ENCODE measurements at places on chromosomes 3 and 15. TPM values are rescaled to one million over a fixed set of nuclear protein-coding genes. Genes with fewer than 3 reads are reported as not detected.

DNA sequence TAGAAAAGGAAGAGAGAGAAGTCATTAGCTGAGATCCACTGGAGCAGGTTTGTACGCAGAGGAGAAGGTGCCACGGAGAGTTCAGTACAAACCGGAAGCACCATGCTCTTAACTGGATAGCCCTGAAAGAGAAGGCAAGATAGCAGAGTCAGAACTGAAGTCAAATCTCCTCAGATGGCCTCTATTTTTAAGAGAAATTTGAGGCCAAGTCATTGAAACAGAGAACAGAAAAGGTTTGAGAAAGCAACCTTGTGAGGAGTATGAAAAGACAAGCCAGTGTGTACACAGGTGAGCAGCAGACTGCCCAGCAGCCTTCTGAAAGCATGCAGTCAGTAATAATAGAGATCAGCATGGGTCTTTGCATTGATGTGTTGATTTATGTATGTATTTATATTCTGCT lies 66.1 kb upstream of the SPRED1 start:
- no peaks in the 10 kb centered on the region for H3K36me3 ChIP-seq
- DNase-seq: no peak
- no peak overlapping the region for H3K27ac ChIP-seq
- H3K4me1 ChIP-seq: no peaks in the 10 kb centered on the region
- H3K27me3 ChIP-seq: no peaks in the 10 kb centered on the region

DNA sequence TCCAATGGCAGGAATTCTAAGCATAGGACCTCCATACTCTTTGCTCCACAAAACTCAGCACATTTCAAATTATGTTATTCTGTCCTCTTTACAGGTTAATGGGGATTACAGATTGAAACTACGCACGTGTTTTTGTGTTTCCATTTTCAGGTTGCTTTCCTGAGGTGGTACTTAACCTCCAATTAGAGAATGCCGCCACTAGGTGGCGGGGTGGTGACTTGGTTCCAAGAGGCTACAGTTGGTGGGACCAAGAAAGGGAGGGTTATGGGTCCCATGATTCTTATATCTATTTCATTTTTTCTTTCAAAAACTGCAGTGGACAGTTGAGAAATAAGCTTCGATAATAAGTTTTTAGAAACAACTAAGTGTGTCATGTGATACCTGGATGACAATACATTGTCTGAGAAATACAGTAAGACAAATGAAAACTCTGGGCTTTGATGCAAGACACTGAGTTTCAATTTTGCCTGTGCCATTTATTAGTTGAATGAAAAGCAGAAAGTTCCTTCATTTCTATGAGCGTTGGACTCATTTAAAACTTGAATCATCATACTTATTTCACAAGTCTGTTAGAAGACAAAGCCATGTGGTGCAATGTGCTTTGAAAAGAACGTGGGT lies 539.0 kb downstream of the FGF12 start:
- H3K4me3 ChIP-seq: no peak overlapping the region
- no peaks in the 10 kb centered on the region for H3K27me3 ChIP-seq
- DNase-seq: peak; percentile 29
- no peaks in the 10 kb centered on the region for H3K36me3 ChIP-seq

DNA sequence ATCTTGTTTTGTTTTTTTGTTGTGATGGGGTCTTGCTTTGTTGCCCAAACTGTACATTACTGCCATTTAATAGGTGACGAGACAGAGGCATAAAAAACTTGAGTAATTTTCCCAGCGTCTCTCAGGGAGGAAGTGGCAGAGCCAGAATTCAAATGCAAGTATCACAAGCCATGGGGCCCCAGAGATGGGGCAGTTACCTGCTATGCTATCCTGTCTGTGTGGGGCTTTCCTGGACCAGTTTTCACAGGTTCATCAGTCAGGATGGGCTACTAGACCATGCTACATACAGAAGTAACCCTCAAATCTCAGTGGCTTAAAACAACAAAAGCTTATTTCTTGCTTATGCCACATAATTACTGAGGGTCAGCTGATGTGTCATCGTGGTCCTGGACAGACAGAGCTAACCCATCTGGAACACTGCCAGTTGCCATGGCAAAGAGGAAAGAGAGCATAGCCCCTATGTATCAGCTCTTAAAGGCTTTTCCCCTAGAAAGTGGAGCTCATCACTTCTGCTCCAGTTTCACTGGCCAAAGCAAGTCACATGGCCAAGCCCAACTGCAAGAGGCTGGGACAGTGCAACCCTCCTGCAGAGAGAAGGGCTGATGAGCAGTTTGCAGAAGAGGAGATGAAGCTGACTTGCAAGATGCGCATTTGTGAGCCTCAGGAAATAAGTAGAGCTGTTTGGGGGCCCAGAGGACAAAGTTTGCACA lies 31.7 kb upstream of the SYNM start:
- no peak overlapping the region for H3K4me3 ChIP-seq
- peaks cover 4% of the 10 kb centered on the region for H3K4me1 ChIP-seq
- no peaks in the 10 kb centered on the region for H3K36me3 ChIP-seq
- H3K27ac ChIP-seq: no peak overlapping the region

- H3K4me1 ChIP-seq: no peaks in the 10 kb centered on the region
- no peaks in the 10 kb centered on the region for H3K36me3 ChIP-seq
- no peak for DNase-seq
- H3K27ac ChIP-seq: no peak overlapping the region
- H3K4me3 ChIP-seq: no peak overlapping the region
- H3K27me3 ChIP-seq: no peaks in the 10 kb centered on the region
Measured at GRCh38 chr3:59392116-59392515, 342.3 kb upstream of the CFAP20DC start.

GRCh38 chr3:172782235-172782634 lies 31.7 kb downstream of the ECT2 start:
- DNase-seq: no peak
- no peaks in the 10 kb centered on the region for H3K27me3 ChIP-seq
- H3K4me1 ChIP-seq: no peaks in the 10 kb centered on the region
- no peaks in the 10 kb centered on the region for H3K36me3 ChIP-seq
- H3K4me3 ChIP-seq: no peak overlapping the region

DNA sequence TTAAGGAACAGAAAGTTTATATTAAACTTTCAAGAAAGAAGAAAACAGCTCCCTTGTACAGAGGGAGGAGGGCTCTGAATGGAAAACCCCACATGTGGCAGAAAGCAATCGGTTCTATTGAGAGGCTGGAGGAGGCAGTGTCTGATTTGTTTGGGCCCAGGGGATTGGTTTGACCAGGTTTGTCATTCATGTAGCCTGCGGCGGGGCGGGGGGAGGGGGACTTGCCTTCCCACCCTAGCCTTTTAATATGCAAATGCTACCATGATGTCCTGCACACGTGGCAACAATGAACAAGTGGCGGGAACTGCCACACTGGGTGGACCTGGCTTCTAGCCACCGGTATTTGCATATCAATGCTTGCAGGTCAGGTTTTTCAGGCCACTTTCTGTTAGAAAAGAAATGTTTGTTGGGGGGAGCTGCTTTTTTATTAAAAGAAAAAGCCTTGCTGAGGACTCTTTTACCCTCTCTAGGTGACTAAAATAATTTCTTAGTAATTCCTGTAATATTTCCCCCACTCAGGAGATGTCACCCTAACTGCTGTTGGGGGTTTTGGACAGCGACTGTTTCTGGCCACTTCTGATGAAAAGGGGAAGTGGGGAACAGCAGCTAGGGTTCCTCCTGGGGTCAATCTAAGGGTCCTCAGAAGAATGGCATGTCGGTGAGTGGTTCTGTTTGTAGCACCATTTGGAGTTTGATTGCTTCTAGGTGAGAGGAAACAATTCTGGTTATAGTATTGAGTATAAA lies 691.2 kb downstream of the TBL1XR1 start:
- no peaks in the 10 kb centered on the region for H3K36me3 ChIP-seq
- no peaks in the 10 kb centered on the region for H3K4me1 ChIP-seq
- H3K4me3 ChIP-seq: no peak overlapping the region
- no peak overlapping the region for H3K27ac ChIP-seq

DNA sequence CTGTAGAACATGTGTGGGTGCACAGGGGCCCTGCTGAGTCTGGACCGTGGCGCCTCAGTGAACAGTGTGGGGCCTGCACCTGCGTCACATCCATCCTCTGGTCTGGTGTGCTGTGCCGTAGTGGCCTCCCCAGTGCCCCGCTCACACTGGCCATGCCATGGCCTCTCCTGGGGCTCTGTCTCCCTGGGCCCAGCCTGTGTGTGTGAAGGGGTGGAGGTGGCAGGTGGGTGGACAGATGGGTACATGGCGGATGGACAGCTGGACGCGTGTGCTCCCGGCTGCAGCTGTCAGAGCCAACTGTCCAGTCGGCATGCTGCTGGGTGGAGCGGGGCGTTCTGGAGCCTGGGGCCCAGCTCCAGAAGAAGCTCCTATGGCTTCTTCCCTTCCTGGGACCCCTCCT lies 17.8 kb downstream of the PLXNA1 start:
- H3K27ac ChIP-seq: no peak overlapping the region
- no peaks in the 10 kb centered on the region for H3K27me3 ChIP-seq
- no peaks in the 10 kb centered on the region for H3K36me3 ChIP-seq

DNA sequence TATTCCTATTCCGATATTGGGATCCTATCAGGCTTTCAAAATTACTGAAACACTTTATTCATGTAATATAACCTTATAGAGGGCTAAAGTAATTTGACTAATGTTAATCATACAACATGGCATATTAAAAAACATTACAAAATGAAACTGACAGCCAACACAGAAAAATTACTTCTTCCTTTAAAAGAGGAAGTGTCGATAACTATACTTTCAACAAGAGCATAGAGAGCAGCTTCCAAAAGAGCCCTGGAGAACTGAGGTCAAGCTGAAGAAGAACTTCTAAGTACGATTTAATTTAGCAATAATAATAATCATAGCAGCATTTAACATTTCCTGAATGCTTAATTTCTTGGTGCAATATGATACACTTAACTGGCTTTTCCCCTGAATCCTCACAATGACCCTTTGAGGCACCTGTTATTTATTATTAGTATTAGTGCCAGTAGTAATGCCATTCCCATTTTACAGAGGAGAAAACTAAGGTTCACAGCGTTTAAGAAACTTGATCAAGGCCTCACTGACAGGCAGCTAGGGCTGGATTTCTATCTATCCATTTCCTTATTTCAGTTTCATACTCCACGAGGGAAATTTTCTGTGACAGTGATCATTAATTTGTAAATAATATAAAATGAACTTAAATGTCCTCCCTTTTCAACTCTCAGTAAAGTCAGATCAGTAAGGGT lies 181.6 kb downstream of the CFAP20DC start:
- H3K36me3 ChIP-seq: no peaks in the 10 kb centered on the region
- H3K27me3 ChIP-seq: no peaks in the 10 kb centered on the region
- H3K4me3 ChIP-seq: no peak overlapping the region

The RPL22L1 gene
- 32.3 TPM for total RNA-seq

The MEGF11 gene
- total RNA-seq: not detected

The SCG3 gene
- total RNA-seq: not detected

The SCN11A gene
- total RNA-seq: 0.07 TPM
